ENCODE measurements at places on chromosomes 6 and 20.

DNA sequence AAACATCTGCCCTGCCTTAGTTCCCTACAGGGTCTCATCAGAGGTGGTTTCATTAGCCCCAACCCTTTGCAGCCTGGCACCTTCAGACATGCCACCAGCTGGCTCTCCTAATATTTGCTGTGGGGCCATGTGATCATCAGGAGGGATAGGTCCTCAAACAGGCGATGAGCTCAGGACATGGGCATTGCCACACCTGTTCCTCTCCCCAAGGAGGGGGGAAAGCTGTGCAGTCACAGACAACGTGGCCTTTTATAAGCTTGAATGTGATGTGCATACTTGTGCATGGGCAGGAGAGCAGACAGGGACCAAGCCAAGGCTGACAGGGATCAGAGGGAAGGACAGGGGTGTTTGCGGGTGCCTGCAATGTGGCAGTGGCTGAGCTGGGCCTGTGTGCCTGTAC lies 78.8 kb upstream of the ZNFX1 start:
- DNase-seq = peak; percentile 88

GRCh38 chr6:136592930-136593673 lies 42.9 kb upstream of the MAP7 start:
- DNase-seq = no peak

- DNase-seq = no peak
Observed at GRCh38 chr6:106613590-106613989, 15.7 kb downstream of the RTN4IP1 start.

- no peak for DNase-seq
Observed at GRCh38 chr6:157461000-157461915, 80.3 kb downstream of the ZDHHC14 start.

GRCh38 chr6:8686077-8686476 lies 250.7 kb upstream of the SLC35B3 start:
- no peak for DNase-seq

- DNase-seq = no peak
Observed at GRCh38 chr6:154367839-154368695, 11.5 kb upstream of the IPCEF1 start.

DNA sequence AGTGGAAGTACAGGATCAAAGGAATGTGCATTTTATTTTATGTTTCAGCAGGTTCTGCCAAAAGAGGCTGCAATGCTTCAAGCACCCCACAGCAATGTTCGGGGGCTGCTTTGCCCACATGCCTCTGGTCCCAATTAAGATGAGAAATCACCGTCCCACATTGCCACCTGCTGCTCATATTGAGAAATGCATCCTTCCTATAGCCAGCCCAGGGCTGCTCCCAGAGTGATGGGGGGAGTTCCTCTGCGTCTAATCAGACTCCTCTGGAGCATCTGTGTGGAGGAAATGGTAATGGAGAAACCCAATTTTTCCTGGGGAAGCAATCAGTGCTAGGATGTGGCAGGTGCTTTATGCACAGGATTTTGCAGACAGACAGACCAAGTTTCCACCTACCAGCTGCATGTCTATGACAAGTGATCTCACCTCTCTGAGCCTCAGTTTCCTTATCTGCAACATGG lies 33.7 kb downstream of the PTGIS start:
- no peak for DNase-seq

DNA sequence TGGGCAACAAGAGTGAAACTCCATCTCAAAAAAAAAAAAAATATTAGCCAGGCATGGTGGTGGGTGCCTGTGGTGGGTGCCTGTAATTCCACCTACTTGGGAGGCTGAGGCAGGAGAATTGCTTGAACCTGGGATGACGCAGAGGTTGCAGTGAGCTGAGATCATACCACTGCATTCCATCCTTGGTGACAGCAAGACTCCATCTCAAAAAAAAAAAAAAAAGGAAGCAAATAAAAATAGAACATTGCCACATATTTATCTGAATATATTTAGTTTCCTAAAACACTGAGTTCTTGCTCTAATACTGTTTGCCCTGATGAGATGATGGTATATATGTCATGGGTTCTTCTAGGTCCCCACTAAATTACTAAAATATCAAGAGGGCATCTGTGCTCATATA lies 28.4 kb downstream of the CASP8AP2 start:
- no peak for DNase-seq

GRCh38 chr6:2019051-2019450 lies 226.4 kb downstream of the GMDS start:
- DNase-seq = no peak

- no peak for DNase-seq
Observed at GRCh38 chr20:53379833-53380120, 213.9 kb downstream of the ZNF217 start.

DNA sequence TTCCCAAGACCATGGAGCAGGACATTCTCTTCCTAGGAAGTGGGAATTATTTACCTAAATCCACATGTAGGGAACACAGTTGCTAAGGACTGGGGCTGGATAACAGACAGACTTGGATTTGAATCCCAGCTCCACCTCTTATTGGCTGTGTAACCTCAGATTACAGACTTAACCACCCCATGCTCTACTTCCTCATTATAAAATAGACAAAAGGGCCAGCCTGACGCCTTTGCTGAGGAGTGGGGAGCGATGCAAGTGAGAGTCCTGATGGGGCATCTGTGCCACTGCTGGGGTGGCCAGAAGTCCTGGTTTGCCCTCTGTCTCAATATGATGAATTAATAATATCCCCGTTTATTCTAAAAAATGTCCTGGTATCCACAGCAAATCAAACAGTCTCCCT lies 46.8 kb downstream of the SPATA2 start:
- DNase-seq = no peak

GRCh38 chr6:111411978-111412566 lies 70.9 kb downstream of the REV3L start:
- no peak for DNase-seq

GRCh38 chr20:11170025-11170424 lies 496.2 kb upstream of the JAG1 start:
- DNase-seq = no peak

DNA sequence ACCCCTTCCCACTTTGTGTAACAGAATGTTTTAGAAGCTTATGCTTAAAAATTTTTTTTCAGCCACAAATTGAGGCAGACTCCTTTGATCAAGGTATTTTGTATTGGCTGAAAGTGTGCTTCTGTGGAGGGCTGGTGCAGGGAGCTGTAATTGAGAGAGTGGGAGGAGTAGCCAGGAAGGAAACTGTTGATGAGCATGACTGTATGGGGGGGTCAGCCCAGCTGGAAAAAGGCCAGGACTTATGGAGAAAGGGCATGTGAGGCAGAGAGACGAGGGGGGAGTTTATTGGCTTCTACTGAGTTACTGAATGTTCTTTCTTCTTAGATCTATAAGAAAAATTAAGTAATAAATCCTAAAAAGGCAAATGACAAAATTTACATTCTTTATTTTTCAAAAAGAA lies 13.4 kb downstream of the RFPL4B start:
- no peak for DNase-seq

DNA sequence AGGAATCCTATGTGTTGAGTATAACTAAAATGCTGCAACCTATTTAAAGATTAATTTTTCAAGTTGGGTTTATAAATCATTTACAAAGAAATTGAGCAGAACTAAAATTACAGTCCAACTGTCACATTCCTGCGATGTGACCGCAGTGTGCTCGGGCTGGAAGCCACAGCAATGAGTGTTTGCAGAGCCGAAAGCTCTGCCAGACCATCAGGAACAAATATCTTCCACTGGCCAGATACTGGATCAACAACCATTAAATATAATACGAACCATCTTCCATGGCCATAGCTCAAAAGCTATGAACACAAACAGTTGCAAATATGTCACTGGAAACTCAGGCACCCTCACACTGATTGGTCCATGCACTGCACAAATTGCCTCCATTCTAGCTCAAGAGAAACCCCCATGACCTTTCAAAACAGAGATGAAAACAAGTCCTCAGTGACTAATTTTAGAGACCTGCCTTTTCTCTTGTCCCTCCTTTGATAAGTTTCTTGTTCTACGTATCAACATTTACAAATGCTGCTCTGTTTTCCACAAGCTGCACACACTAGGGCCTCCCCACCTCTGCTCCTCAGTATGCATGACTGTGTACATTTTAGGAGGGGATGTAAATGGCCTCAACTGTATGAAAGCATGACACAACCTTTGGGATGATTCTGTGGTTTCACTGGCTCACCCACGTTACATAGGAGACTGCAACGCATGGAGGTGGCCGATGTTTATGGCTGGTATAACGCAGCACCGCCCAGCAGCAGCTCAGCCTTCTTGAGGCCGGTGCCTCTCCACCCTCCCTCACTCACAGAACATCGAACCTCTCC lies 171.7 kb downstream of the WDR27 start:
- peak; percentile 84 for DNase-seq

GRCh38 chr6:162123797-162124196 lies 603.8 kb downstream of the PRKN start:
- DNase-seq = no peak

GRCh38 chr20:51456511-51457509 lies 85.7 kb downstream of the NFATC2 start:
- peak; percentile 96 for DNase-seq

DNA sequence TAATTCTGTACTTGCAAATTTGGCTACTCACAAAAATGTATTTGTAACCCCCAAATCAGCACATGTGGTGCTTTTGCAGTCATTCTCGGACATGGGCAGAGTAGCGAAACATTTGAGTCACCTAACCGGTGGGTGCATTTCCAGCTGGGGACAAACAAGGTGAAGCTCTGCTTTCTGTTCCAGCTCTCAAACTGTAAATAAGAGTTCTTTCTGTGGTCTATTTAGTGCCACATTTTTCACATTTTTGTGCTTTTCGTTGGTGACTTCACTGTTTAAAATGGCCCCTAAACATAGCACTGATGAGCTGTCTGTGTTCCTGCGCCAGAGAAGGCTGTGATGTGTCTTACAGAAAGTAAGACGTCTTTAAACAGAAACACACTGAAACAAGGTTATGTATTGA lies 244.5 kb downstream of the CDC5L start:
- DNase-seq = no peak

DNA sequence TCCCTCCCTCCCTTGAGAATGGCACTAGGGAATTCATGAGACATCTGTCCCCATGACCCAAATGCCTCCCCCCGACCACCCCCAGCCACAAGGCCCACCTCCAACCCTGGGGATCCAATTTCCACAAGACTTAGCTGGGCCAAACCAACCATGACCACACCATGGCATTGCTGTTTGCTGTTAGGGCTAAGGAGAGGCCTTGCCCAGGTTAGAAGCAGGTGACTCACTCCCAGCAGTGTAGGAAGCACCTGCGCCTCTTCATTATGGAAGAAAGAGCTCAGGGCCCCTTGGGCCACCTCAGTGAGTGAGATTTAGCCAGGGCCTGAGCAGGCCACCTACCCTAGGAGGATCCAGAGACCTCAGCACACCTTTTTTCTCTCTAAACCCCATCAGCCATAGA lies 337.9 kb downstream of the TAF4 start:
- no peak for DNase-seq

GRCh38 chr6:107847844-107848802 lies 24.0 kb upstream of the SCML4 start:
- peak; percentile 91 for DNase-seq

- no peak for DNase-seq
Observed at GRCh38 chr6:49030251-49031020, 432.6 kb downstream of the MMUT start.

- DNase-seq = no peak
Observed at GRCh38 chr20:7124120-7124519, 356.6 kb downstream of the BMP2 start.

DNA sequence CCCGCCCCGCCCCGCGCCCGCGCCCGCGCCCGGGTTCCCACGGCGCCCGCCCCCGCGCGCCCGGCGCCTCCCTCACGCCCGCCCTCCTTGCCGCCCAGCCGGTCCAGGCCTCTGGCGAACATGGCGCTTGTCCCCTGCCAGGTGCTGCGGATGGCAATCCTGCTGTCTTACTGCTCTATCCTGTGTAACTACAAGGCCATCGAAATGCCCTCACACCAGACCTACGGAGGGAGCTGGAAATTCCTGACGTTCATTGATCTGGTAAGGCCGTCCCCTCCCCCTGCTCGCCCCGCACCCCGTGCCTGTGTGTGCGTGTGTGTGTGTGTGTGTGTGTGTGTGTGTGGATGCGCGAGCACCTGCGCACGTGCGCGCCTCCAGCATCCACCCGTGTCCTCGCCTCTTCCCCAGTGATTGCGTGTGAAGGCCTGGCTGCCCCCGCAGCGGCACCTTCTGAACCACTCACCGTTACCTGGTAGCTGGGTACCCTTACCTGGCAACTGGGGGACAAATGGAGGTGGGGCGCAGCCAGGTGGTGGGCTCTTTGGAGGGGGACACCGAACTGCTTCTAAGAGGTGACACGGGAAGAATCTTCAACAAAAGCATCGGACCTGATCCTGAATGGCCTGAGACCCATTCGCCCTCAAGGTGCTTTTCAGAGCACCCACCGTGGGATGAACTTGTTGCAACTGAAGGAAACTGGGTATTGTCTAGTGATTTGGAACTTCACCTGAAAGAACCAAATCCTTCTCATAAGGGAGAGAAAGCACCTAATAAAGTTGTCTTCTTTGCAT lies at the start of gene AIG1:
Gene AIG1, plus strand, starts transcription at position 84 of the 791 bp plus-strand sequence. Its CDS starts 37 bp downstream, at position 121.
- peak; percentile 87 for DNase-seq

DNA sequence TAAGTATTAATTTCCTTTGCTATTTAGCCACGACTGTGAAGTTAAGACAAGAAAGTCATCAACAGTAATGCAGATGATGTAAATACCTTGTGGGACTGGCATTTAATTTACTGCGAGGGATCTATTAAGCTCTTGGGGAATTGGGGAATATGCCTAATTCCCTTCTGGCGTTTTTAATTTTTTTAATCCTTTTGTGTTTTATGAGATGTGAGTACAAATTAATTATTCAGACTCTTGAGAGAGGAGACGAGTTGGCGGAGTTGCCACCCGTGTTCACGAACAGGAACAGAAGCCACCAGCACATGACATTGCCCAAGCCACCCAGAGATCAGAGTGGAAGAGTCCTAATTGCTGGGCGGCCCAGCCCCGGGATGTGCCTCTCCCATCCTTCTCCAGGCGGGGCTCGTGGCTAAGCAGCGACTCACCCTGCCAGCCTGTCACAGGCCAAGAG lies 533 bp upstream of the CRYBG1 start:
- DNase-seq = no peak

- peak; percentile 48 for DNase-seq
Observed at GRCh38 chr6:117449549-117450439, 24.1 kb upstream of the ROS1 start.

- DNase-seq = no peak
Observed at GRCh38 chr6:37801605-37801940, 18.0 kb upstream of the ZFAND3 start.

- no peak for DNase-seq
Observed at GRCh38 chr20:64011366-64011779, 24.6 kb upstream of the C20orf204 start.

- no peak for DNase-seq
Observed at GRCh38 chr6:69427882-69428281, 368.9 kb downstream of the LMBRD1 start.

DNA sequence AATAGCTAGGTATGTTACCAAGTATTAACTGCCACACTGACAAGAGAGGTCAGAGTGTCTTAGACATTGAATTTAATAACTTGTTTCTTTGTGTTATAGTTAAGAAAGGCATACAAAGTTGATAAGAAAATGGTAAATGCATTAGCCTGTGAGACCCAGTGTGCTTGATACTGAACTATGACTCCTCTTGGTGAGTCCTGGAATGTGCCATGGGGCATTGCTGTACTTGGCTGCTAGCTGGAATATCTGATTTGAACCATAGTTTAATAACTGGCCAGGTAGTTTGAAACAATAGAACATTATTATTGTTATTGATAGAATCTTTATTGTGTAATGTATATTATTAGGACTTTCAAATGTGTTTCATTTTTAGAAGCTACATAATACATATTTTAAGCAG lies 70.0 kb downstream of the ZFAND3 start:
- no peak for DNase-seq

GRCh38 chr20:50286609-50287008 lies 96.0 kb downstream of the CEBPB start:
- no peak for DNase-seq

- DNase-seq = peak; percentile 18
Observed at GRCh38 chr20:2706688-2707352, 14.2 kb downstream of the EBF4 start.
